Effector memory CD4-positive, alpha-beta T cell (primary cell): ENCODE measurements at places on chromosomes 16 and 17.

DNA sequence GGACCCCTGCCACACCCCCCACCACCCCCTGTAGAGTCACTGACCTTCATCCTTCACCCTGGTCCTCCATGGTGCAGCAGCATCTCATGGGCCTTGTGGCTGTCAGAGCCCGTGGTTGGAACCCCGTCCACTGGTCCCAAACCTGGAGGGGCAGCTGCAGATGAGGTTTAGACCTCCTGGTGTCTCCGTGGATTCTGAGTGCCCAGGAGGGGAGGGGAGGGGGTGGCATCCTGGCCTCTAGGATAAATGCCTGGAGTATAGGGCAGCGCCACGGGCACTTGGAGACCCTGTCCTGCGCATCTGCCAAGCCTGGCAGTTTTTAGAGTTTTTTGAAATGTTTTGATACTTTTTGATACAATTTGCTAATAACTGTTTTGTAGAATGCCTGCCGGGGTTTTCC, 17.5 kb downstream of the KLHL36 start:
- no peak for DNase-seq

- no peak for DNase-seq
Observed at GRCh38 chr16:52573365-52574299, 26.7 kb upstream of the TOX3 start.

DNA sequence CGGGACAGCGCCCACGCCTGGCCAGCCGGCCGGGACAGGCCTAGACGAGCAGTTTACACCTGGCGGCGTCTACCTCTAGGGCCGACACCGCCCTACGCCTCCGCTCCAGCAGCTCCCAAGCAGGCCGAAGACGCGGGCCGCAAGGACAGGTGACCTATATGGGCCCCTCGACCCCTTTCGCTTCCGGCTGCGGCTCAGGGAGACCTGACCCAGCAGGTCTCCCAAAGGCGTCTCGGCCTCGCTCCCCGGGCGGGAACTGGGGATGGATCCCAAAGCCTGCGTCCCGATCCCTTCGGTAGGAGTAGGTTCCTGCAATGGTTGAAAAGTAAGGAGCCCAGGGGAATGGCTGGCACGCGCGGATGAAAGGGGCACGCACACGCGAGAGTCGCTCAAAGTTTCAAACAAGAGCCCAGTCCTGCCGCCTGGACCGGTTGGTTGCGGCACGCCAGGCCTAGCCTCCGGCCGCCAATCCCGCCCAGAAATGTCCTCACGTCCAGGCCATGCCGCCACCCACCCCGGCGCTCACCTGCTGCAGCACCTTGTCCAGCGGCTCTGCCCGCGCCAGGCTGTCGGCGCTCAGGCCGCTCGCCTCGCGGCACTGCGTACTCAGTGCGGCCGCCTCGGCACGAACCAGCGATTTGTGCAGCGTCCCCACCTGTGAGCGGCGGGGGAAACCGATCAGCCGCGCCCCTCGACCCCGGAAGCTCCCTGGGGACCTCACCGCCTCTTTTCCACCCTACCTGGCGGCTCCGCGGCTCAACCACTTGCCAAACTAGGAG, 630 bp downstream of the ESRP2 start:
- no peak for DNase-seq

GRCh38 chr16:76360404-76360803, 83.2 kb downstream of the CNTNAP4 start:
- no peak for DNase-seq

DNA sequence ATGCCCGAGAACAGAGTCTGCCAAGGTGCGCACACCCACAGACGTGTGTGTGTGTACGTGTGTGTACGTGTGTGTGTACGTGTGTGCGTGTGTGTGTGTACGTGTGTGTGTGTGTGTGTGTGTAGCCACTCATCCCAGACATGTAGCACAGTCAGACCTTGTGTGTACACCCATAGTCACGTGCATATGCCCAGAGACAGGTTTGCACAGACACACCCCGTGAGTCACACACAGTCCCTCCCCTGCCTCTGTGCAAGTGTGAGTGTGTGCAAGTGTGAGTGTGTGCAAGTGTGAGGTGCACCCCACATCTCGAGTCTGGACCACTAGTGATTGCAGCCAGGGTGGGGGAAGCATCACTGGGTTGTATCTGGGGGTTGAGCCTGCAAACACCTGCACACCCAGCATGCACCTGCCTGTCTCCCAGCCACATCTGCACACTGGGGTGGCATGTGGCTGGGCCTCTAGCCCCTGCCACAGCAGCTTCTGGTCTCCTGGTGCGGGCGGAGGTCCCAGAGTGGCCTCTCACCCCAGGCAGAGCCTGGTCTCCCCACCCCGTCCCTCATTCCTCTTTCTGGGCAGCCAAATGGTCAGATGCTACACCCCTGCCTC, 23.6 kb downstream of the BAHCC1 start:
- no peak for DNase-seq

- no peak for DNase-seq
Observed at GRCh38 chr17:65442250-65442649, 119.2 kb downstream of the AXIN2 start.

GRCh38 chr17:32497431-32498205, 10.8 kb downstream of the CDK5R1 start:
- no peak for DNase-seq

- DNase-seq, result no peak
Observed at GRCh38 chr16:49713770-49714169, 142.1 kb downstream of the ZNF423 start.

DNA sequence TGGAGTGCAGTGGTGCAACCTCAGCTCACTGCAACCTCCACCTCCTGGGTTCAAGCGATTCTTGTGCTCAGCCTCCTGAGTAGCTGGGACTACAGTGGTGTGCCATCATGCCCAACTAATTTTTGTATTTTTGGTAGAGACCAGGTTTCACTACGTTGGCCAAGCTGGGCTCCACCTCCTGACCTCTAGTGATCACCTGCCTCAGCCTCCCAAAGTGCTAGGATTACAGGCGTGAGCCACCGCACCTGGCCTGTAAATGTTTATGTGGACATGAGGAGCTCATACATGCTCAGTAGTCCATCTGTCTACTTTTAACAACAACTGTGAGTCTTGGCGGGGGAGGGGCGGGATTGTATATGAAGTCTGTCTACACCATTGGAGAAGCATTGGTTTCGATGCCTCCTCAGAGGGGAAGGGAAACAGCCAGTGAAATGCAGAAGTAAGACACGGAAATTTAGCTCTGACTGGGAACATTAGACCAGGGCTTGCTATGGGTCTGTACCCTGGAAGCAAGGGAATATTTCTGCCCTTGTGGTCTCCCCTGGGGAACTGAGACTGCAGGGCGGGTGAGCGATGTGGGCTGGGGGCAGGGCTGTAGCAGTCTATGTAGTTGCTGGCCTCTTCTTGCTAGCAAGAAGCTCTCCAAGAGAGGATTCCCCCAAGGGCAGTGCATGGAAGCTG, 9.3 kb downstream of the NUBP1 start:
- no peak for DNase-seq

DNA sequence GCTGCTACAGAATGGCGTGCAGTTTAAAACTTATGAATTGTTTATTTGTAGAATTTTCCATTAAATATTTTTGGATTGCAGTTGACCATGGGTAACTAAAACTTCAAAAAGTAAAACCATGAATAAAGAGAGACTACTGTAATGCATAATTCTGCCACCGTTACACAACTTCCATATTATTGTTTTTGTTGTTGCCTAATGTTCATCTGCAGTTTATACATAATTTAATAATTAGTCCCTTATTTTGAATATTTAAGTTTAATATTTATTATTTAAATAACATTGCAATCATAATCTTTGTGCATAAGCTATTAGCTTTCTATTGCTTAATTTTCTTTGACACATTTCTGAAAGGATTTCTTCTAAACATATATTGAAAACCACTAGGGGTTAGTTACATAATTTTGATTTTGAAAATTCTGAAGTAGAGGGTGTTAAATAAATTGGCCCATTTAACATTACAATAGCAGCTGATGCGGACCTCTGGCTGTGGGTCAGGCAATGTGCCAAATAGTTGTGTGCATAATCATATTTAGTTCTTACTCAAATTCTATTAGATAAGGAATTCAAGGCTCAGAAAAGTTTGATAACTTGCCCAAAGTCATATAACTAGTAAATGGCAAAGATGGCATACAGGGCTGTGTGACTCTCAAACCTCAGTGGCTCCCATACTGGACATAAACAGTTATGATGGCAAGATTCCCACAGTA, 31.1 kb downstream of the PPM1E start:
- DNase-seq, result no peak

DNA sequence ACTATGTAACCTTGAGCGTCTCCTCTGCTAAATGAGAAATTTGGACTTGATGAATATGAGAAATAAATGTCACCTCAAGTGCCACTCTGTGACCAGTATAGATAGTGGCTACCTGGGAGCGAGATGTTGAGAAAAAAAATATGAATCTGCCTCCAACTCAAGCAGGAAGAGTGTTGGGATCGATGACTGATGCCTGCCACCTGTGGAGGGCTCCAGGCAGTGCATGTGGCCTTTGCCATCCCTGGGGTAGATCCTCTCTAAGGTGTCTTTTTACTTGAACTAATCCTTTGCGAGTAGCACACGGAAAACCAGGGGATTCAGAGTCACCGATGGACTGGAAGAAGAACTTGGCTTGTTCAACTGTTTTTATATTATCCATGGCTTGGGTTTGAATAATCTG, 9.4 kb downstream of the CCDC182 start:
- DNase-seq, result no peak

GRCh38 chr17:69677130-69677529, 262.6 kb downstream of the MAP2K6 start:
- DNase-seq, result no peak

- DNase-seq, result no peak
Observed at GRCh38 chr17:82693168-82693867, 5.2 kb downstream of the RAB40B start.

DNA sequence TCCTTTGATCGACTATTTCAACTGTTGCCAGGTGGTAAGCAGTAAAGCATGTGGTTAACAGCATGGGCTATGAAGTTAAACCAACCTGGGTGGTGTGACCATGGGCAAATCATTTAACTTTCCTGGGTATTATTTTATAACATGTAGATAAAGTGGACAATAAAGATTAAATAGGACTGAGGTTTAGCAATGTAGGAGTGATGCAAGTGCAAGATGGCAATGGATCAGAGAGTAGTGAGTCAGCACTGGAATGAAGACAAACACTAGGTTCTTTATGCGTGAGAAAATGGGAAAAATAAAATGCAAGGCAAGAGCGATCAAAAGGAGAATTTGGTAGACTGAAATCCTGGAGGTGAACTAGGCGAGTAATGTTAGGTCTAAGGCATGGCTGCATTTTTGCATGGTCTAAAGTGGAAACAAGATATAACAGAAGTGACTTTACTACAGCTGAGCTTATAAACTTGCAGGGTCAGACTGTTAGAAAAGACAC, 222.4 kb upstream of the AXIN2 start:
- DNase-seq, result no peak

GRCh38 chr16:72202014-72202413, 30.1 kb upstream of the PMFBP1 start:
- no peak for DNase-seq

- DNase-seq, result no peak
Observed at GRCh38 chr17:48871551-48872351, 20.8 kb upstream of the ATP5MC1 start.

- DNase-seq, result no peak
Observed at GRCh38 chr16:78154729-78155461, 55.4 kb downstream of the WWOX start.

GRCh38 chr17:68396226-68397107, 60.8 kb downstream of the WIPI1 start:
- peak; percentile 3 for DNase-seq

- DNase-seq, result no peak
Observed at GRCh38 chr17:65169691-65170090, 32.5 kb downstream of the RGS9 start.

DNA sequence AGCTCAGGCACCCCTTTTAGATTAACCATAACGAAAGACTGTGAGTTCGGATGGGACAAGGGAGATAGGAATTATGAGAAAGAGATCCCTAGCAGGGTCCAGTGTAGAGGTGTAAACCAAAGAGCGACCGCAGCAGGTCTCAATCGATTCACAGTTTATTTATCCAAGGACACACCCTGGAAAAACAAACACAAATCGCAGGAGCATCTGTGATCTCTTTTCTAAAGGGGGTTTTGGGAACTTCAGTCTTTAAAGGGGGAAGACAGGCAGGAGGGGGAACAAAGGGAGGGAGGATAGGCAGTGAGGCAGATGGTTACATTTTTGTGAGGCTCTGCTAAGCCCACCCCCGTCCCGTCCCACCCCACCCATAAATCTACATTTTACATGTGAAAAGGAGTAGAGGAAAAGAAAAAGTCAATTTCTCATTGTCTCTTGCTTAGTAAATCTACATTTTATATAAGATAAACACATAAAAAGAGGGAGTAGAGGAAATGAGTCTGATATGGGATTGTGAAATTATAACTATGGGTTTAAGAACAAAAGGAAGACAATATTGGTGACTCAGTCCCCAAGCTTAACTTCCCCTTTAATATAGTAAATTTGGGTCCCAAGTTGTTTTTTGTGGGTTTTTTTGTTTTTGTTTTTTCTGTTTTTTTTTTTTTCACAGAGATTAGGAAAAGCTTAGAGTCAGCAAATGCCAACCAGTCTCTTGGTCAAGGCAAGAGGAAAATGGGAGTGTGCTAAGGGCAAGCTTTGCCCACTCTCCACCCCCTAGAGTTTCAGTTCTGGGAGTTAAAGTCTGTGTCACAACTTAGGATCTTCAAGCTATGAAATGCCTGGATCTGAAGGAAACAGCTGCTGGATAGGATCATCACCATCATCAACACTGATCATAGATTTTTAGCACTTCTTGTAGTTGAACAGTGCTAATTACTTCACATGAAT, 160.9 kb upstream of the CDH5 start:
- no peak for DNase-seq

DNA sequence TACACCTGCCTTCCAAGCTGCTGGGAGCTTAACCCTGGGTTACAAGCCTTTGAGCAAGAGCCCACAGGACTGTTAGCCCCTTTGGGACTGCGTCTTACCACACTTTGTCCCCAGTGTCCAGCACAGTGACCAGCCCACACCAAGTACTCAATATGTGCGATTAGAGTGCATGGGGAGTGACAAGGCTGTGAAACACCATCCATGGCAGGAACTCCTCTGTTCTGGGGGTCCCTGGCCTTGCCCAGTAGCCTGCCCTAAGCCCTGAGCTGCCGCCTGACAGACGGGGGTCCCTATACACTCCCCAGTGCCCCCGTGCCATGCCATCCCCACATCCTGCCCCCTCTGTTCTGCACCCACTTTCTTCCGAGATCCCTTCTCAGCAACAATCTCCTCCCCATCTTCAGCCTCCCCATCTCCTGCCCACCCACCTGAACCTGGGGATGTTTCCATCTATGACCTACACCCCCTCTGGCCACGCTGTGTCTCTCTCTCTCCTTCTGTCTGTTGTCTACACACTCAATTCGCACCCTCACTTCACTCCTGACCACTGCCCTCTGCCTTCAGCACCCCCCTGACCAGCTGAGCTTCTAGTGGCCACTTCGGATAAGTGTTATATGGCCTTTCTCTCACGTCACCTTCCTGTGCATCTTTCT, 112.9 kb upstream of the SMURF2 start:
- no peak for DNase-seq

GRCh38 chr16:72400257-72401083, 228.5 kb upstream of the PMFBP1 start:
- DNase-seq, result no peak
